HFF-Myc (cell line): ENCODE measurements at places on chromosomes 16 and 17.

DNA sequence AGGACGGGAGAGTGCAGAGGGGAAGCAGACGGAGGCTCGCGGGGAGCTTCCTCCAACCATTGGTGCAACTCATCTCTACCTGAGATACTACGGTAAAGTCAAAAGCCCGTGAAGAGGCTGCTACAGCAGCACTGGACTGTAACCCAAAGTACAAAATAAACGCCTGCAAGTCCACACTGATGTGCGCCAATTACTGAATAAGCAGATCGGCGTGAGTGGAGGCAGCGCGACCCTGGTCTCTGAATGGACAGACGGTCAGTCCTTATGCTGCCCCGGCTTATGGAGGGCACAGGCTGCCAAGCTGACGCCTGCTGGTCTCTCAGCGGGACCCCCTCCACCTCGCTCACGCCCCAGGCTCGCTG lies 58.5 kb downstream of the LMF1 start:
- no peak for DNase-seq

DNA sequence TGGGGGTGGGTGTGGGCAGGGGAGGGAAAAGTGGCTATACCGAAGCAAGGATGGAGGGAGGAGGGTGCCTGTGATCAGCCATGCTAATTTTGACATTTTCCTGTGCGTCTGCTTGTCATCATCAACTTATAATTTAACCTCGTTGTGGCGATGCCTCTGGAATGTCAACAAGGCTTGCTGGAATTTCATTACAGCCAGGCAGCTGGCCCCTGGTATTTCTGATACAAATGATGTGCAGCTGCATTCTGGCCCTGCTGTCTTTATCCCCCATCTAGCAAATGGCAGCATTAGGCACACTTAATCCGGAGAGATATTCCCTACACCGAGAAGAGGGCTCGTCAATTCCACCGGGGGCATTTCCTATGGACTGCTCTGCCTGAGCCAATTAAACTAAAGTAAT lies 278.3 kb upstream of the CCL2 start:
- no peak for DNase-seq

GRCh38 chr17:81885454-81885853 lies 5.9 kb downstream of the ALYREF start:
- no peak for DNase-seq

DNA sequence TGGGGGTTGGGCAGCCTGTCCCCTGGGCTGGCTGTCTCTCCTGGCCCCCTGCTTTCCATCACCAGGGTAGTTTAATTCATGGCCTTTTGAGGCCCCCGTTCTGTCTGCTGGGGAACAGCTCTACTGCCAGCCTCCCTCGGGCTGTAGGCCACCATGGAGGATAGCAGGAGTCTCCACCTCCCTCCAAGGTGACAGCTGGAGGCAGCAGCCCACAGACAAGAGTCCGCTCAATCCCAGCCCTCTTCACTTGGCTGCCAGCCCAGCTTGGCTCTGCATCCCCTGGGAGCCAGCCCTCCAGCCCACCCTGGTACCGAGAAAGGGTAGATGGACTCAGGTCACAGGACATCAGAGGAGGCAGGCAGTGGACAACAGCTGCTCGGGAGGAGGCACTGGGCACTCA lies 194.6 kb upstream of the SDK2 start:
- no peak for DNase-seq

- no peak for DNase-seq
These were observed 7.2 kb downstream of the PLCG2 start for GRCh38 chr16:81786321-81786720.

GRCh38 chr17:49431743-49432142 lies 17.1 kb upstream of the PHB1 start:
- DNase-seq, result no peak

DNA sequence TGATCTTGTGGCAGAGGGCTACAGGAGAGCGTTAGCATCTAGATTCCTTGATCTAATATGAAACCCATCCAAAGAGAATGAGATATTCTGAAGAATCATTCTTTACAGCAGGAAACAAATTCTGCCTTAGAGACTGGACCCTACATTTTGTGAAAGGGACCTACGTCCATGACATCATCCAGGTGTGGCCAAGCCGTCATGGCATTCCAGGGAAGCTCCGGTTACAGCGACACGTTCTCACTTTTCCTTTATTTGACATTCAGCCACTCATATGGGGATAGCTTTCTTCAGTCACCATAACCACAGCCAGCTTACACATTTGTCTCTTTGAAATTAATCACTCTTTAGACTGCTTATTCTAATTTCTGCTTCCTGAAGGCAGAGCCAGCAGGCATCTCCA lies 408.1 kb downstream of the XYLT1 start:
- no peak for DNase-seq

DNA sequence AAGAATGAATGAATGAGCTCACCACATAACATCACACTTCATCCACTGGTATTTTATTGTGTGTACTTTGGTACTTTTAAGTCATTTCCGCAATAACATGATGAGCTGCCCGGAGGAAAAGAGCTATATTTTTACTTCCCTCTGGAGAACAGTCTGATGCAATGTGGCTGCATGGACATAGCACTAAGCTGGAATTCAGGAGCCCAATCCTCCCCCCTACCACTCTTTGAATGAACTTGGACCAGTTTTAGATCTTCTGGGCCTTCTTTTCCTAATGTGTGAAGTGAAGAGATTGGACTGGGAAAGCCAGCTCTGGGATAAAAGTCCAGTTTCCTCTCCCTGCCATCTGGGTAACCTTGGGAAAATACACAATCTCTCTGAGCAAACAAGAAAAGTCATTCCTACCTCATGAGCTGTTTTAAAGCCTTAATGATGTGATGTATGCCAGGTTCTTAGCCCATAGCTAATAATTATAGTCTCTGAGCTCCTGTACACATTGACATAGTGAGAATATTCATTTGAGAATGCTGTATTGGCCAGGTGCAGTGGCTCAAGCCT lies 79.3 kb downstream of the ABCC12 start:
- no peak for DNase-seq

DNA sequence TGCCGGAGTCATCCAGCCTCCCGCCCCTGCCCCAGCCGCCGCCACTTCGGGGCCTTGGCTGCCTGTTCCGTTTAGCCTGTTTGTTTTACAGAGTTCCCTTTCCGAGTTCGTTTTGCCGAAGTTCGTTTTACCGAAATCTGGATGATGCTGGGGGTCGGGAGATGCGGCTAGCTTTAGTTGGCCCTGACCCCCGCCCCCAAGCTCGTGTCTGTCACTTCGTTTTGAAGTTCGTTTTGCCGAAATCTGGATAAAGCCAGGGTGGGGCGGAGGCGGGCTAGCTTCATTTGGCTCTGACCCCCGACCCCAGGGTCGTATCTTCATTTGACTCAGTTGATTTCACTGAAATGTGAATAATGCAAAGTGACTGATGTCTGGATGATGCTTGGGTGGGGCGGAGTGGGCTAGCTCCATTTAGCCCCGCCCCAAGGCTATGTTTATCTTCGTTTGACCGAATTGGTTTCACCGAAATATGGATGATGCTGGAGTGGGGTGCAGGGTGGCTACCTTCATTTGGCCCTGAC lies 591 bp downstream of the PSMD7 start:
- no peak for DNase-seq

- DNase-seq, result no peak
These were observed 1.7 kb upstream of the TAF15 start for GRCh38 chr17:35807371-35808144.
